ENCODE measurements at places on chromosomes 16 and 17.

- DNase-seq: no peak
These were observed 5.6 kb upstream of the TACO1 start for GRCh38 chr17:63595132-63595531.

DNA sequence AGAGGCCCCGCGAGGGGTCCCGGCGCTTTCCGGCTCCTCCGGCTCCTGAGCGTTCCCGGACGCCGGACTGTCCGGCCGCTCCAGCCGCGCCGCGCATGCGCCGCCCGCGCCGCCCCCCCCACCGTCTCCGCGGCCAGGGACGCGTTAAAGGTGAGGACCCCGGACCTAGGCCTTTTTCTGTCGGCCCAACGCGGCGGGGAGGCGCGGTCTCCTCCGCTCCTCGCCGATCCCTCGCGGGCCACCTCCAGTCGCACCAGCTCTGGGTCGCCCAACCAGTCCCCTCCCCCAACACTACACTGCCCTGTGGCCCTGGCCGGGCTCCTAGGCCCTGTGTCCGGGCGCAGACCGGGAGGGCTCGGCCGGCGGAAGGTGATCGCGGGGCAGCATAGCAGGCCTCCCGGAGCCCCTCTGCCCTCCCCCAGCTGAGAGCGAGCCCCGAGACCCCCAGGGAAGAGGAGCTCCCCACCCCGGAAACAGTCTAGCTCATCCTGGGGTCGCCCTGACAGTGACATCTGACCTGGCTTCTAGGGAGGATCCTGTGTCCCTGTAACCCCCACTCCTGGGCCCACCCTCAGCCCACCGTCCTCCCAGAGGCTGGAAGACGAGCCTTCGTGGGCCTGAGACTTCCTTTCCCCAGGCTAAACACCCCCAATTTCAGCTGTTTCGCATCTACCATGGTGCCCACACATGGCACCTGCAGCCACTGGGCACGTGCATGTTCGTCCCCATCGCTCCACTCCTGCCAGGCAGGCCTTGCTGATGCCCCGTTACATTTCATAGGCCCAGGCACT is 14.7 kb upstream of the BCAR1 start:
- DNase-seq: peak; percentile 22

DNA sequence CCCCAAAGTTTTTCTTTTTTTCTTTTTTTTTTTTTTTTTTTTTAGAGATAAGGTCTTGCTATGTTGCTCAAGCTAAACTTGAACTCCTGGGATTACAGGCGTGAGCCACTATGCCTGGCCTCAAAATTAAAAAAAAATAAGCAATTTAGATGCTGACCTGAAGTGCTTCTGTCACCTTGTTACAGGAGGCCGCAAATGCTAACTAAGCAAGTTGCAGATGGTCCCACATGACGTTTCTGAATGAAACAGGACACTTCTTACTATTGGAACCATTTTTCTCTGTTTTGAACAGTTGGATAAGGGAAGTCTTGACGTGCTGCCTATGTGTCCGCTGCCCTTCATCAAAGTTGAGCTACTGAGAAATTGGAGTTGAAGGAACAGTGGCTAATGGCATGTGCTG is 8.8 kb downstream of the ANKRD40CL start:
- no peak for DNase-seq

DNA sequence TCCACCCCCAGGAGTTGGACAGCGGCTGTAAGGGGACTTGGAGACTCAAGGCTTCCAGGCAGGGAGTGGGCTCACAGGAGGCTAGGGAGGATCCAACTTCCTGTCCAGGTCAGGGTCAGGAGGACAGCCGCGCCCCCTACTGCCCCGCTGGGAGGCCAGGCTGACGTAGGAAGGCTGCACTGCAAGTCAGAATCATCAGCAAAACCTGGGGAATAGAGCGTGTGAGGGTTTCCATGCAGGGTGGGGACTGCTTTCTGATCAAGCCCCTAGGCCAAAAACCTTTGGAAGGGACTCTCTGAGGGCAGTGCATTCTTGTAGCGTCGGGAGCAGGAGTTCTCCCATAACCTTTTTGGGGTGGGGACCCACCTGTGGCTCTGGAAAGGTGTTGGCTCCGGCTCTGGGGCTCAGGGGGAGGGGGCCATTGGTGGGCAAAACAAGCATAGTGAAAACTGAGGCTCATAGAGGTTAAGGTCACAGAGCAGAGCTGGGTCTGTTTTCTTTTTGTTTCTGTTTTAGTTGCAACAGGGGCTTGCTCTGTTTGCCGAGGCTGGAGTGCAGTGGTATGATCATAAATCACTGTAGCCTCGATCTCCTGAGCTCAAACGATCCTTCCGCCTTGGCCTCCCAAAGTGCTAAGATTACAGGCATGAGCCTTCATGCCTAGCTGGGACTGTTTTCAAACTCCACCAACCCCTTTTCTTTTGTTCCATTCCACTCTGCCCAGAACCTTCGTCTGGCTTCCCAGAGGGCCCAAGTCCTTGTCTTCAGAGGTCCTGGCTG is 22.1 kb downstream of the RAI1 start:
- DNase-seq: no peak

- DNase-seq: no peak
These were observed 32.2 kb upstream of the MFSD6L start for GRCh38 chr17:8831234-8831849.

GRCh38 chr17:73435412-73435811 is 123.6 kb upstream of the CDC42EP4 start:
- DNase-seq: no peak

- no peak for DNase-seq
These were observed 6.7 kb downstream of the GIT1 start for GRCh38 chr17:29582772-29583171.

DNA sequence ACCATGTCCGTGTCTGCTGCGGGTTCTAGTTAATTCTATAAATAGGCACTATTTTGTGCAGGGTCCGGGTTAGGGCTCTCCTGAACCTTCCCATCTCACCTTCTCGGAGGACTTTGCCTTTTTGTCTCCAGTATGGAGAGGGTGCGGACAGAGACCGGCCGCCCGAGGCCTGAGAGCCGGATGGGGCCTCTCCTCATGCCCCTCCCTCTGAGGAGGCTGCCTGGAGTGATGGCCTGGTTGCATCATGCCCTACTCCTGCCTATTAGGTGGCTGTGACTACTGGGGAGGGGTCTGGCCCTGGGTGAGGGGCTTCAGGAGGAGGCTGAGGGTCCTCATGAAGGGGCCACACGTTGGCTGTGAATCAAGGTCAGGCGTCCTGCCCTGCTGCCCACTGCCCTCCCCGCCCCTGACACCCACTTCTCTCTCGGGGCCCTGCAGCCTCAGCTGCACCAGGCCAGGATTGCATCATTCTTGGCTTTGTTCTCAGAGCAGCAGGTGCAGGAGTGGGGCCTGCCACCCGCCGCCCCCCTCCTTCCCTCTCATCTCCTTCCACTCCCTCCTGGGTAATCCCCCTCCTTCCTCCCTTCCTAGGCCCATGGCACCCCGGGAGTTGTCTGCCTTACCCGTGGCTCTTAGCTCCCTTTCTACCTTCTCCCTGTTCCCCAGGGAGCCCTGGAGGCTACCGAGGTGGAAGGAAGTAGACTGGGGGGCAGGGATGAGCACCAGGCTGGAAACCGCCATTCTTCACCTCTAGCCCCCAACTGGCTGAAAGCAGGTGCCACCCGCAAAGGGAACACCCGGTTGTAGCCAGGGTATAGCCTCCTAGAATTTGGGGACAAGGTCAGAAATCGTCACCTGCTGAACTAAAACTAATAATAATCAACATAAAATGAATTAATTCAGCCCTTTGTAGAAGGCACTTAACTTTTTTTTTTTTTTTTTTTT is 12.7 kb upstream of the ARHGAP23 start:
- peak; percentile 18 for DNase-seq

DNA sequence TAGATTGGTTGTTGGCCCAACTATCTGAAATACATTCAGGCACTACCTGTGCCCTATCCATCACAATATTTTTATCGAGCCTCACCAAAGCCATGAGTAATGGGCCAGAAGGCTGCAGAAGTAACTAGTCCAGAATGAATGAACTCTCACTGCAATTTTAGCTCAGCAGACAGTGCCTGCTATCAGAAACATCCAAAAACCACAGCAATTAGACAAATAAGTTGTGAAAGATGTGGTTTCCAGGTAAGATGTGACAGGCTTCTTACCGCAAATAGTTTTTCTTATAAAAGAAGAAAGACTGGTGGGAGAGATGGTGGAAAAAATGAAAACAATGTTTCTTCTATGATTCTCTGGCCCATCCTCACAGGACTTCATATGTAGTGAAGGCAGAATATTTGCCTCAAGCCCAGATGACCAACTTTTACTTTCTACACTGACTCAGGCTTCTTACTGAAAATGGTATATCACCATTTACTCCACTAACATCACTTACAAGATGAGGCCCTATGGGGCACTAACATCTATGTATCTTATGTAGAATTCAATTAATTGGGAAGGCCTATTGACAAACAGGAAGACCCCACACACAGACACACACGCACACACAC is 9.8 kb upstream of the RFFL start:
- peak; percentile 79 for DNase-seq

- no peak for DNase-seq
These were observed 350.1 kb upstream of the KIF2B start for GRCh38 chr17:53472586-53472985.
